Myocyte (in vitro differentiated cells): ENCODE measurements at places on chromosomes 16 and 17. TPM values are rescaled to one million over a fixed set of nuclear protein-coding genes. Genes with fewer than 3 reads are reported as not detected.

DNA sequence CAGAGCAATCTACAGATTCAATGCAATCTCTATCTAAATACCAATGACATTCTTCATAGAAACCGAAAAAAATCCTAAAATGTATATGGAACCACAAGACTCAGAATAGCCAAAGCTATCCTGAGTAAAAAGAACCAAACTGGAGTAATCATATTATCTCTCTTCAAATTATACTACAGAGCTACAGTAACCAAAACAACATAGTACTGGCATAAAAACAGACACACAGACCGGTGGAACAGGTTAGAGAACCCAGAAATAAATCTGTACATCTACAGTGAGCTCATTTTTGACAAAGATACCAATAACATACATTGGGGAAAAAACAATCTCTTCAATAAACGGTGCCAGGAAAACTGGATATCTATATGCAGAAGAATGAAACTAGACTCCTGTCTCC, 45.4 kb downstream of the MPHOSPH6 start:
- no peak for DNase-seq

- peak; percentile 11 for DNase-seq
Observed at GRCh38 chr17:63774969-63775265, 947 bp downstream of the DDX42 start.

- no peak for DNase-seq
Observed at GRCh38 chr16:14958323-14958600, 16.6 kb upstream of the PDXDC1 start.

DNA sequence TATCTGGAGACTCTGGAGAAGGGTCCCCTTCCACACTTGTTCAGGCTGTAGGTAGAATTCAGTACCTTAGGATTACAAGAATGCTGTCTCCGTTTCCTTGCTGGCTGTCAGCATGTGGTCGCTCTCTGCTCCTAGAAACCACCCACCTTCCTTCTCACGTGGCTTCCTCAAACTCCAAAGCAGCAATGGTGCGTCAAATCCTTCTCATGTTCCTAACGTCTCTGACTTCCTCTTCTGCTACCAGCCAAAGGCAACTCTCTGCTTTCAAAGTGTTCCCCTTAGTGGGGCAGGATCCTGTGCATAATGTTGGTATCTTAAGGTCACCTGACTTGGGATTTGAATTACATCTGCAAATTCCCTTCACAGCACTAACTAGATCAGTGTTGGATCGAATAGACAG, 30.9 kb upstream of the DYNLRB2 start:
- DNase-seq: no peak

DNA sequence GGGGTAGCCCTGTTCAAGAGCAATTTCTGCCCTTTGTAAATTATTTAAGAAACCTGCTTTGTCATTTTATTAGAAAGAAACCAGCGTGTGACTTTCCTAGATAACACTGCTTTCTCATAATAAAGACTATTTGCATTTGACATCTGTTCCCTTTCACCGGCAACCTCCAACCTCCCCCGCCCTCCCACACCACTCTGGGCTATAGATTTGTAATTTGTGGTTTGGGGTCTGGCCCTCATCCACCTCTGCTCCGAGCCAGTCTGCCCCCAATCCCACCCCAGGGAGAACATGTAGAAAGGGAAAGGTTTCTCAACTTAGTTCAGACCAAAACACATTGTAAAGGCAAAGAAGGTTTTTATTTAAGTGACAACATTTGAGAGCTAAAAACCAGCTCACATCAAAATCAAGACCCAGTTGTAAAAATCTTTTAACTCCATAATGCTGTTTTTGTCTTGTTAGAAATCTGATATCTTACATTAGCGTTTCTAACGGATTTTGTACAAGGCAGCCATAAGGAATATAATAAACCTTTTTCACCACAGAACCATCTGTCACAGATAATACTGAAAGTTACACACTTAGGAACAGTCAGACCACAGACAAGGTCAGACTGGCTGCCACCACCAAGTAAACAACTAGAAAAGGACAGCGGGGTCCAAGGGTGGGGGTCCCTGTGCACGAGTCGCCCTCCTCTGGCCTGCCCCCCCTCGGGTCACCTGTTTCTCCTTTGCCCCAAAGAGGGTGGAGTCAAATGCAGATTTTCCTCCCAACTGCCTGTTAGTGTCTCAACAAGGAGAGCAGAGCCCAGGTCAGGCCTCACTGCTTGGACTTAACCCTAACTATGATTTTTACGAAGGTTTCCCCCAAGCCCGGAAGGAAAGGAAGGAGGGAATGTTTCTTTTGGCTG, 6.9 kb downstream of the PIMREG start:
- DNase-seq: no peak

GRCh38 chr16:28492511-28492910, 637 bp upstream of the CLN3 start:
- no peak for DNase-seq

DNA sequence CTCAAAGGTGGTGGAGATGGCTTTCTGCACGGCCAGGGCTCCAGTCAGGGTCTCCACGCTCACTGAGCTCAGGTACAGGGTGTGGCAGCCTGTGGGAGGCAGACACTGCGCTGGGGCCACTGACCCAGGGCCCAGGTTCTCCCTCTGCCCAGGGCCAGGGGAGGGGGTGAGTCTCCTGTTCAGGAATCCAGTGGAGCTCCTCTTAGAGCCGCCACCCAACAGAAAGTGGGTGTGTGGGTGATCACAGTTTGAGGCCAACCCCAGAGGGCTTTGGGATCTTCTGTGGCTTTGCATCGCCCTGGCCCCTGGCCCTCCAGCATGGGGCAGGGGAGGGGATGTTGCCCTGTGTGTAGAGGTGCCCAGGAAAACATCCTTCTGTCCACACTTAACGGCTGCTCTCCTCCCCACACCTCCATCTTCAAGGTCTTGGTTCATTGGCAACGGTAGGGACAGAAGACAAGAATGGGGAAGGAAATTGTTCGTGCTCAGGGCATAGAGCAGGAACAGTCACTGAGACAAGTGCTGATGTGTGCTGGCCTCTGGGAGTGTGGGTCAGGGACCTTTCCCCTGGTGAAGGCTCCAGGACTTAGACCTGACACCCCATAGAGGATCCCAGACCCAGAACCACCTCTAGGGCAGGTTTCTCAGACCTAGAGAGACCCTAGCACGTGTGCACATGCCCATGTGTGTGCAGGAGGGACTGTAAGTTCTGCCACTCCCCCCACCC, 21.5 kb downstream of the TNS4 start:
- DNase-seq: no peak

- DNase-seq: no peak
Observed at GRCh38 chr17:27741971-27742575, 58.3 kb downstream of the NOS2 start.

DNA sequence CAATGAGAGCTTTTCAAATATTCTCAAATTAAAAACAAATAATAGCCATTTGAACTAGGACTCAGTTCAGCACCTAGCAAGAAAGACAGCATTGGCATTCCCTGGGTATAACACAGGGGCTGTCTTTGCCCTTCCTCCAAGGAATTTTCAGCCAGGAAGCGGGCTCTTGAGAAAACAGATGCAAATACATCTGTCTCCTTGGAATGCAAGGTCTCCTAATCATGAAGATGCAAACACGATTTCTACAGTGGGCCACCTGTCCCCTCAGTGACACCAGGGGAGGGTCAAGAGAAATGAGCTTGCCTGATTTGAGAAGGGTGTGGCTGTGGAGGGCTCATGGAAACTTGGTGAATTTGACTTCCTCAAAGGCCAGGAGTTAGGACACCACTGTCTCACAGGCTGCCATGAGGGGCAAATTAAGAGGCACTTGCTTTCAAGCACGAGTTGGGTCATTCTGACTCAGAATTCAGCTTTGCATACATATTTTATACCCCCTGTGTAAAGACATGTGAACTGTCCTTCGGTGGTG, 24.5 kb upstream of the SUPT4H1 start:
- DNase-seq: no peak

DNA sequence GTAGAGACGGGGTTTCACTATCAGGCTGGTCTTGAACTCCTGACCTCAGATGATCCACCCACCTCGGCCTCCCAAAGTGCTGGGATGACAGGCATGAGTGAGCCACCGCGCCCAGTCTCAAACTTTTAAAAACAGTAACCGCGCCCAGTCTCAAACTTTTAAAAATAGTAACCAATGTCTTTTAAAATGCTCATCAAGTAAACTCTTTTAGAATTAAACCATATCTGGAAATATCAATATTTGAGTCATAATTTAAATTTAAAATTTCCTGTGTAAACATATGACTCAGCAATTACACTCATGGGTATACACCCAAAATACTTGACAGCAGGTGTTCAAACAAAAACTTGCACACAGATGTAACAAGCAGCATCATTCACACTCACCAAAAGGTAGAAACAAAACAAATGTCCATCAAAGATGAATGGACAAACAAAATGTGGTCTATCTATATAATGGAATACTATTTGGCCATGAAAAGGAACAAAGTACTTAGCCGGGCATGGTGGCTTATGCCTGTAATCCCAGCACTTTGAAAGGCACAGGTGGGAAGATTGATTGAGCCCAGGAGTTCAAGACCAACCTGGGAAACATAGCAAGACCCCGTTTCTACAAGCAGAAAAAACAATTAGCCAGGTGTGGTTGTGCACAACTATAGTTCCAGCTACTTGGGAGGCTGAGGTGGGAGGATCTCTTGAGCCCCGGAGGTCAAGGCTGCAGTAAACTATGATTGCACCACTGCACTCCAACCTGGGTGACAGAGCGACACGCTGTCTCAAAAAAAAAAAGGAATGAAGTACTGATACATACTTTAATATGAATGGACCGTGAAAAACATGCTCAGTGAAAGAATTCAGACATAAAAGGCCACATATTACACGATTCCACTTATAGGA, 20.2 kb downstream of the ENPP7 start:
- DNase-seq: no peak

- no peak for DNase-seq
Observed at GRCh38 chr16:1858189-1858865, 13.6 kb downstream of the MEIOB start.

Gene RMI2
- 1.4 and 1.7 TPM in 2 replicates for total RNA-seq

Gene LRRC75A
- 0.21 and 0.51 TPM in 2 replicates for total RNA-seq

Gene SOST
- not detected in 2 replicates for total RNA-seq

Gene PRAC1
- total RNA-seq: not detected in 2 replicates

Gene TMEM235
- total RNA-seq: not detected in 2 replicates

Gene EMP2
- total RNA-seq: 53.0 and 72.1 TPM in 2 replicates

Gene CDYL2
- 0.37 and 1.4 TPM in 2 replicates for total RNA-seq

Gene IRX6
- 0.05 and 0.13 TPM in 2 replicates for total RNA-seq

Gene HSF5
- not detected in 2 replicates for total RNA-seq
